ENCODE measurements at places on chromosomes 1 and 21. TPM values are rescaled to one million over a fixed set of nuclear protein-coding genes. Genes with fewer than 3 reads are reported as not detected.

OR6K3 gene
- total RNA-seq: not detected

SYF2 gene
- 20.4 TPM for total RNA-seq

OXCT2 gene
- 1.8 TPM for total RNA-seq

CACNA1S gene
- total RNA-seq: not detected

ACADM gene
- 23.8 TPM for total RNA-seq

RNU1-3 gene
- under 0.01 TPM for total RNA-seq

GSTM1 gene
- total RNA-seq: not detected

LCA5L gene
- total RNA-seq: 2.2 TPM

BRINP3 gene
- not detected for total RNA-seq

AADACL4 gene
- total RNA-seq: not detected

BARHL2 gene
- not detected for total RNA-seq

SLC9C2 gene
- total RNA-seq: 0.03 TPM

CCDC181 gene
- total RNA-seq: 0.85 TPM

FAM177B gene
- not detected for total RNA-seq

CFAP141 gene
- not detected for total RNA-seq

TNFRSF1B gene
- 4.5 TPM for total RNA-seq

MAP10 gene
- 0.85 TPM for total RNA-seq

NBPF9 gene
- total RNA-seq: 25.1 TPM

IL22RA1 gene
- not detected for total RNA-seq

RHD gene
- not detected for total RNA-seq

KCNQ4 gene
- total RNA-seq: 0.53 TPM

GORAB gene
- total RNA-seq: 20.8 TPM

RNF186 gene
- total RNA-seq: not detected

SUSD4 gene
- total RNA-seq: 0.17 TPM

PADI2 gene
- 0.53 TPM for total RNA-seq

PKLR gene
- not detected for total RNA-seq

OR2T35 gene
- total RNA-seq: not detected

FLG2 gene
- not detected for total RNA-seq

TRIM67 gene
- total RNA-seq: 0.39 TPM

RIMKLA gene
- total RNA-seq: 0.20 TPM

ZNF697 gene
- 14.5 TPM for total RNA-seq

AMY1A gene
- total RNA-seq: not detected

TRIM17 gene
- 0.07 TPM for total RNA-seq

CD1B gene
- total RNA-seq: not detected

GUCA2B gene
- total RNA-seq: not detected

HMCN1 gene
- total RNA-seq: 151 TPM

COL6A1 gene
- total RNA-seq: 1,943 TPM

TMCO1 gene
- 71.5 TPM for total RNA-seq

GPA33 gene
- not detected for total RNA-seq

KRTAP13-2 gene
- total RNA-seq: not detected

MIS18A gene
- 3.6 TPM for total RNA-seq

PLPPR5 gene
- not detected for total RNA-seq

HES5 gene
- total RNA-seq: not detected

ABCB10 gene
- 15.9 TPM for total RNA-seq

RGS16 gene
- total RNA-seq: 3.1 TPM

CFAP45 gene
- total RNA-seq: 0.73 TPM

ST6GALNAC5 gene
- total RNA-seq: 0.83 TPM

LCE2A gene
- total RNA-seq: not detected

OPTC gene
- not detected for total RNA-seq
